CD4-positive, alpha-beta memory T cell (primary cell): ENCODE measurements at places on chromosomes 16 and 17. TPM values are rescaled to one million over a fixed set of nuclear protein-coding genes. Genes with fewer than 3 reads are reported as not detected.
A peak's percentile ranks its signal among the peaks of the same experiment; 100 is the strongest.

FZD2 gene
- total RNA-seq: not detected

GRCh38 chr17:1532836-1533602 lies 16.6 kb upstream of the INPP5K start:
- DNase-seq: peak; percentile 42

- no peak for DNase-seq
Measured at GRCh38 chr16:65774350-65774749, 592.1 kb upstream of the CDH5 start.

DNA sequence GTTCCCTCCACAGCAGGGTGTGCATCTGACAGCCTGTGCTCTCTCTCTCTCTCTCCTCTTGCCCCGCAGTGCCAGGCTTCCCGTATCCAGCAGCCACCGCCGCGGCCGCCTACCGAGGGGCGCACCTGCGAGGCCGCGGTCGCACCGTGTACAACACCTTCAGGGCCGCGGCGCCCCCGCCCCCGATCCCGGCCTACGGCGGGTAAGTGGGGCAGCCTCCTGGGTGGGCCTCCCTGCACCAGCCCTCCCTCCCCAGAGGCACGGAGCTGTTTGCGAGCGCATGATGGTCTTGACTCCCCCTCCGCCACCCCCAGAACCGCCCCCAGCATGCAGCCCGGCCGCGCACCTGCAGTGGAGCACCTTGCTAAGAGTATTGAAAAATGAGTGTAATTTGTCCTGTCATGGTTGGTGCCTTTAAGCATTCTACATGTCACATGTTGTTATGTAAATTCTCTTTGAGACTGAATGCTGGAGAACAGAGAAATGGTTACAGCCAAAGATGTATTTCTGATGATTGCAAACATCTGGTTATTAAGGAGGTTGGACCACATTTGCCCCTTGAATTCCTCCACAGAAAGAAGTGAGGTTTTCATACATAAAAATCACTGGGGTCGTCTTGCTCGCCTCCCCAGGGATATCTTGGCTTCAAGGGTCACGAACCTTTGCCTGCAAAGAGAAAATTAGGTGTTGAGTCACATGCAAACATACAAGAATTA lies 321.3 kb downstream of the RBFOX1 start:
- no peak for DNase-seq

DNA sequence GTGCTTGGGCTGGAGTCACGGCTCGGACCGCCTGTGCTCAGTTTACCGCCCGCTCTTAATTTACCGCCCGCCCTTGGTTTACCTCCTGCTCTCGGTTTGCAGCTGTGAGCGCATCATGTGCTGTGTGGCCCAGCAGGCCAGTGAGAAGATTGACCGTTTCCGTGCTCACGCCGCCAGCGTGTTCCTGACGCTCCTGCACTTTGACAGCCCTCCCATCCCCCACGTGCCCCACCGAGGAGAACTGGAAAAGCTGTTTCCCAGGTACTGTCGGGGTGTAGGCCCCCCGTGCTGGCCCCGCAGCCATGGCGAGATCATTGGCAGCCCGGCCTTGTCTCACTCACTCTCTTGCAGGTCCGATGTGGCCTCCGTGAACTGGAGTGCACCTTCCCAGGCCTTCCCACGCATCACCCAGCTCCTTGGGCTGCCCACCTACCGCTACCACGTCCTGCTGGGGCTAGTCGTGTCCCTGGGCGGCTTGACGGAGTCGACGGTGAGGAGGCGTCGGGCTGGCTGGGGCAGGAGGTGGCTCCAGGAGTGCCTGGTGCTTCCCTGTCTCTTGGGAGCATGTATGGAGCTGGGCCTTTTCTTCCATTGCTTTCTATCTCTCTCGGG lies 89.3 kb upstream of the ZNF750 start:
- DNase-seq: no peak

TBC1D3E gene
- 0.17 TPM for total RNA-seq

- DNase-seq: no peak
Measured at GRCh38 chr17:7750321-7750821, 32.8 kb downstream of the DNAH2 start.

DNA sequence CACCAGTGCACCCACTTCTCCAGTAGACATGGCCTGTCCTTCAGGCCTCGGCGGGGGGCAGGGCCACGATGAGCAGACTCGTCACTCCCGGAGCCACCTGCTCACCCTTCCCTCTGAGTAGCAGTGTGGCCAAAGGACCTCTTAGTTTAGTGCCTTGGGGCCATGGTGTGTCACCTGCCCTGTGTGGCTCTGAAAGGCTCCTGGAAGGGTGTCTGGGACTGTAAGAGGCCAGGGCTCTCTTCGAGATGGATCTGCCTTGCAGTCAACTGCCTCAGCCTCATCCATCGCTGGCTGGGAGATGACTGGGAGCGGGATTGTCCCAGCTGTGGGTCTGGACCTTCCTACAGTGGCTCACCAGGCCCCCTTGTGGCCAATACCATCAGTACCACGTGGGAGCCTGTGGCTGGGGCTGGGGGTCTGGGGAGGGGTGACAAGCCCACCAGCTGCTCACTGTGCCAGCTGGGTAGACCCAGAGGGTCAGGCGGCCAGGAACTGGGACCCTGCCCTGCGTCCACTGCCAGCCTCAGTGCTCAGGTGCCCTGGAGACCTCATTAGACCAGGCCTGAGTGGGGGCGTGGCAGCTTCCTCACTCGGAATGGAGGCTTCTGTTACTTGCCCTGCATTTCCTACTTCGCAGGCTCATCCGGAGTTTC lies 133.4 kb downstream of the OR1D5 start:
- no peak for DNase-seq

PGAP6 gene
- total RNA-seq: 73.5 TPM

- DNase-seq: peak; percentile 44
Measured at GRCh38 chr16:89863741-89864526, 9.5 kb upstream of the TCF25 start.

DNA sequence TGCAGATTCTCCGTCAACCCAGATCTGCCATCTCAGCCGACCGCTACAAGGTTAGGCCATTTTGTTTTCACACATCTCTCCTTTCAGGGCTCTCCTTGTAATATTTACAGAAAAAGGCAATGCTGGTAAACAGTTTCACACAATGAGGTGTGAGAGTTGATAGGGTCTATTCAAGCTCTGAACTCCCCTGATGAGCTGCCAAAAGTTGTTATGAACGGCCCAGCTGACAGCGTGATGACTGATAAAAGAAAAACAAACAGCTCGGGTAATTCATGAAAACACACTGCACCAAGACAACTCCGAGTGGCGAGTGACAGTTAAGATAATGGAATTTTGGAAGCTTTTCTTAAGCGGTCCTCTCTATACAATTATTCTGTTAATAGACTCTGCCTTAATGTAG lies 68.1 kb upstream of the IRX5 start:
- no peak for DNase-seq

- no peak for DNase-seq
Measured at GRCh38 chr16:86850670-86851069, 272.3 kb downstream of the FOXL1 start.

DNA sequence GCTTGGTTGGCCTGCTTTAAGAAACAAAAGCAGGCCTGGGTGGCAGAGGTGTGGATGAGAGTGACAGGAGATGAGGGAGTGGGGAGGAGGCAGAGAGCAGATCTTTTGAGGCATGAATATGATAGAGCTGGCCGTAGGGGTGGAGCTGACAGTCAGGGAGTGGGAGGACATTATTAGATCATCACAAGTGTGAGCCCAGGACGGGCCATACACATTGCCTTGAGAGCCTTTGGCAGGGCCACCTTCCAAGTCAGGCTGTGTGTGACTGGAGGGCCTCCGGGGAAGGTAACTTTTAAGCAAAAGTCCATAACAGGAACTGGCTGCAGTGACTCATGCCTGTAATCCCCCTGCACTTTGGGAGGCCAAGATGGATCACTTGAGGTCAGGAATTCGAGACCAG lies 26.3 kb downstream of the GINS3 start:
- DNase-seq: no peak

DNA sequence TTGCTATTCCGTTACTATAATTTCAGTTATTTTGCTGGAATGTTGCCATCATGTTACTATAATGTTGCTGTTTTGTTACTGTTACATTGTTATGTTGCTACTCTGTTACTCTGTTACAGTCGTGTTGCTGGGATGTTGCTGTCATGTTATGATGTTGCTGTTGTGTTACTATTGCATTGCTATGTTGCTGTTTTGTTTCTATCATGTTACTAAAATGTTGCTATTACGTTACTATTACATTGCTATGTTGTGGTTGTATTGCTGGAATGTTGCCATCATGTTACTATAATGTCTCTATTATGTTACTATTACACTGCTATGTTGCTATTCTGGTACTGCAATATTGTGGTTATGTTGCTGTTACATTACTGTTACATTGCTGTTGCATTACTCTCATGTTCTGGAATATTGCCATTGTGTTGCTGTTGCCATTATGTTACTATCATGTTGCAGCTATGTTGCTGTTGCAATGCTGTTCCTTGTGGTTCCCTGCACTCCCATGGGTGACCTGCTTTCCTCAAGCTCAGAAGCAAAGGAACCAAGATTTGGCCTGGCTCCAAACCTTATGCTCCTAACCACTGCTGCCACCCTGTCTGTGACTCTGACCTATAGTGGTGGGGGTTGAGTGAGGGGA lies 64.4 kb downstream of the ABCC6 start:
- no peak for DNase-seq

DNA sequence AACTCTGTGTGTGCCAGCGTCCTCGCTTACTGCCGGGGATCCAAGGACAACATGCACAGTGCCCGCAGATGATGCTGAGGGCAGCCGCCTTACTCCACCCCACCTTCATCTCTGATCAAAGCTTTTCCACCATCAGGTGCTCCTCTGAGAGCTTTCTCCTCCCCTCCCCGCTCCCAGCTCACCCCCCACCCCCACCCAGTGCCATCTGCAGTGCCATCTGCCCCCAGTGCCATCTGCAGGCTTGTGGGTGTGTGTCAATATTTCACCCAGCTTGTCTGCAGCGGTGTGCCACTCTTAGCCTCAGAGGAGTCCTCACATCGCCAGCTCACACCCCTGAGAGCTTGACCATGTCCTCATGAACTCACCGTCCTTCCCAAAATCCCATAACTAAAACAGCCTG lies 98.2 kb upstream of the NOL11 start:
- no peak for DNase-seq

DNA sequence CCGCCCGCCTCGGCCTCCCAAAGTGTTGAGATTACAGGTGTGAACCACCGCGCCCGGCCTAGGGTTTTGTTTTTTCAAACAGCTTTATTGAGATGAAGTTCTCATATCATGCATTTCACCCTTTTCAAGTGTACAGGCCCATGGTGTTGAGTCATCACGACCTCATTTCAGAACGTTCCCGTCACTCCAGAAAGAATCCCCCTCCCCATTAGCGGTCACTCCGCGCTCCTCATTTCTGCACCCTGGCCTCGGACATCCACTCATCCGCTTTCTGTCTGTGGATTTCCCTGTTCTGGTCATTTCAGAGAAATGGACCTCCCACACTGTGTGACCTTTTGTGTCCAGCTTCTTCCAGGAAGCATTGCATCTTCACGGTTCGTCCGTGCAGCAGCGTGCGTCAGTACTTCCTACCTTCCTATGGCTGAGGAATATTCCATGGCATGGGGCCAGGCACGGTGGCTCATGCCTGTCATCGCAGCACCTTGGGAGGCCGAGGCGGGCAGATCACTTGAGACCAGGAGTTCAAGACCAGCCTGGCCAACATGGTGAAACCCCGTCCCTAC lies 135.2 kb upstream of the GSE1 start:
- DNase-seq: no peak

DNA sequence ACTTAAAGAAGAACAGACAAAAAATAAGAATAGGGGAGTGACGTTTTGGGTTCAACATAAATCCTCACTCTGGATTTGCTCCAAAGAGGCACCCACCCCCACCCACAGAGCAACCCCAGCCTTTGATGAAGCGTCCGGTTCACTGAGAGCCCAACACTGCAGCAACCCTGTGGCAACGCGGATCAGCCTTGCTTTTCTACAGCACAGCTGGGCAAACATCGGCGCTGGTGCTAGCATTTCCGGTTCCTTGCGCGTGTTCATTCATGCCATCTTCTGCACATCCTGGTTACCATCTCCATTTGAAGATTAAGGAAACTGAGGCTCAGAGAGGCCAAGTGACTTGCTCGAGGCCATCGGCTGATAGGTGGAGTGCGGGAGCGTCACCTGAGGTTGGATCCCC lies 8.7 kb upstream of the GINS2 start:
- DNase-seq: no peak

GRCh38 chr17:77222356-77222755 lies 81.6 kb downstream of the SEC14L1 start:
- DNase-seq: no peak

GRCh38 chr16:71467810-71468209 lies 5.8 kb upstream of the ZNF23 start:
- peak; percentile 39 for DNase-seq

- DNase-seq: no peak
Measured at GRCh38 chr17:8062435-8062806, 23.6 kb downstream of the ALOX15B start.

GRCh38 chr17:46995841-46996571 lies 17.0 kb upstream of the RPRML start:
- no peak for DNase-seq

DNA sequence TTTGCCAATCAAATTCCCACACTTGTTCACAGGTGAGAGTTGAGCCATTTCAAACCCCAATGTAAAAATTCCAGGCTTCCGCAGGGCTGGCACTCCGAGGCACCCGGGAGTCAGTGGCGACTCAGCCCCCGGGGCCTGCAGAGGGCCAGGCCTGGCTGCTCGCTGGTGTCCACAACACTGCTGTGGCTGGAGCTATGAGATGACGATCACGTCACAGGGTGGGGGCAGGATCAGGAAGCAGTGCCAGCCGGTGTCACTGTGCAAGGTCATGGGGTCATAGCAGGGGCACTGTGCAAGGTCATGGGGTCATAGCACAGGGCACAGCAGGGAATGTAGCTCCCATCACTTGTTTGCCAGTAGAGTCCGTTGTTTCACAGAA lies 7.8 kb downstream of the VPS4A start:
- DNase-seq: no peak

GRCh38 chr16:51816929-51817328 lies 665.9 kb upstream of the SALL1 start:
- no peak for DNase-seq

GRB7 gene
- not detected for total RNA-seq

DNA sequence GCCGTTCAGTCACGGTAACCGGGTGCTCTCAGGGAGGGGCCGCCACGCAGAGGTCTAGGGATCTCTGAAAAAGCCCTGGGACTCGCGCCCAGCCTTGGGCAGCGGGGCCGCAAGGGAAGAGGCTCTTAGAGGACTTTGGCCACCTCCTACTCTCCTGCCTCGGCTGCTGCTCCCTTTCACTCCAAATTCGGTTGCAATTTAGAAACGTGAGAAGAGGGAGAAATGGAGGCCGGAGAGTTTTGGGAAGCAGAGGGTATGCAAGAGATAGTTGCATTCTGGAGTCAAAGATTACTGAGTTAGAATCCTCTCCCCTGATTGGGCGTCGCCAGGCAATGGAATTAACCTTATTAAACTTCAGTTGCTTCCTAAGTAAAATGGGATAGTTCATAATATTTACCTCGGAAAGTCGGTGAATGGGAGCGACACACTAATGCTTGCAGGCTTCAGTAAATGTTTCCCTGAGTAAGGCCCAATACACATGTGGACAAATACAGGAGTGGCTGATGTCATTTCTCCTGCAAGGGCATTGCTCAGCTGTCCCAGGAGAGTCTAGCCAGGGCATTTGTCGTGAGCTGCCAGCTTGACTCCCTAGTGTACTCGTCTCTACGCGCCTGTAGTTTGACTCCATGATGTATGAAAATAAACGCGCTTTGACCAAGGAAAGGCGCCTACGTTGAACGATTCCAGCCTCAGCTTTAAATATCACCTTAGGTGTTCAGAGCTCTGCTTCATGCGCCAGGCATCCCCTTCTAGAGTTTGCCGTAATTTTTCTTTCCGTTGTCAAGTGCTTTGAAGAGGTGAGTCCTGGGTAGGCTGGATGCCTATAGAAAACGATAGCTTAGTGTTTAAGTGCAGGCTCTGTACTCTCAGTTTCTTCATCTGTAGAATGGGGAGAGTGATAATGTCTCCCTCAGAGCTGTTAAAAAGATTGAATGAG lies 667 bp downstream of the OGFOD1 start:
- DNase-seq: peak; percentile 9

MRM1 gene
- 13.3 TPM for total RNA-seq
